ENCODE measurements at places on chromosomes 13 and 19. TPM values are rescaled to one million over a fixed set of nuclear protein-coding genes. Genes with fewer than 3 reads are reported as not detected.

Gene NBEA
- total RNA-seq: 16.3 TPM

Gene HRC
- total RNA-seq: 1.8 TPM

Gene MAMSTR
- 1.4 TPM for total RNA-seq

Gene ZNF285
- 3.9 TPM for total RNA-seq

Gene EDNRB
- total RNA-seq: 6.6 TPM

Gene PPP1R13L
- 40.4 TPM for total RNA-seq

Gene PRR20D
- total RNA-seq: not detected

Gene ZFR2
- total RNA-seq: 18.5 TPM
